Activated CD4-positive, alpha-beta T cell treated with anti-CD3 and anti-CD28 coated beads, Interleukin-2, amount 50 U/mL, for 24 hours (primary cell): ENCODE measurements at places on chromosomes 2 and 18.

GRCh38 chr2:18614041-18614440, 24.7 kb upstream of the NT5C1B start:
- DNase-seq: no peak

DNA sequence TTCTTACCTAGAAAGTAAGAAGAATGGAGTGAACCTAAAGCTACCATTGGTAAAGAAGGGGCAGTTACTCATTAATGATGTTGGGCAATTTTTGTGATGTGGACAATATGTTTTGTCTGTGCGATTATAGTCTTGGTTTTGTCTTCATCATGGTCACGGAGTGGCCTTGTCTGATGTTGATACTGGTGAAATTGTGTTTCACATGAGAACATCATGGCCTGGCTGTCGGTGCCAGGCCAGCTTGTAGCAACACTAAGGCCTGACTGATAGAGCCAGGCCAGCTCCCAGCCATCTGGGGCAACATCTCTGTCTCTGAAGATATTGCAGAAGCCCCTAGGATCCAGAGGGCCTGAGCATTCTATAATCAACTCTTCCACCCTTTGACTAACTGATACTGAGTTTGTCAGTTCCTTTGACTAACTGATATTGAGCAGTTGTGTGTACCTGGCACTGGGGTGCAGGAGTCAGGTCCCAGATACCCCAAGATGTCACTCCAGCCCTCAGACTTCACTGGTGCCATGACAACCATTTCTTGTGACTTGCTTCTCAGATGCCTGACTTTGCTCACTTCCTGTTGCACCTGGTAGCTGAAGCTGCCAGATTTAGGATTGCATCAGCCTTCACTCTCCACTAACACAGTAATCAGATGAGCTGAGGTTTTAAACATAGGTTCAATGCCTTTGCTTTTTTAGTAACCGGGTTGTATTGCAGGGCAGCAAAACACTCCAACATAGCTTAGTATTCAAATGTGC, 62.5 kb downstream of the RPIA start:
- no peak for DNase-seq

- no peak for DNase-seq
Measured at GRCh38 chr2:196737046-196737445, 62.4 kb downstream of the GTF3C3 start.

DNA sequence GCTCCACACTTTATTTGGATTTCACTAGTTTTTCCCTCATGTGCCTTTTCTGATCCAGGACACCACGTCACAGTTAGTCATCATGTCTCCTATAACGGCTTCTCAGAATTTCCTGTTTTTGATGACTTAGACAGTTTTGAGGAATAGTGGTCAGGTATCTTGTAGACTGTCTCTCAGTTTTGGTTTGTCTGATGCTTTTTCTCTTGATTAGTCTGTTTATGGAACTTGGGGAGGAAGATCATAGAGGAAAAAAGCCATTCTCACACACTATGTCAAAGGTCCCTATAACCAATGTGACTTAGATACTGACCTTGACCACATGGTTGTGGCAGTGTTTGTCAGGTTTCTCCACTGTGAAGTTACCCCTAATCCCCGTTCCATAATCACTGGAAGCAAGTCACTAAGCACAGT, 89.0 kb downstream of the RAPH1 start:
- DNase-seq: no peak

DNA sequence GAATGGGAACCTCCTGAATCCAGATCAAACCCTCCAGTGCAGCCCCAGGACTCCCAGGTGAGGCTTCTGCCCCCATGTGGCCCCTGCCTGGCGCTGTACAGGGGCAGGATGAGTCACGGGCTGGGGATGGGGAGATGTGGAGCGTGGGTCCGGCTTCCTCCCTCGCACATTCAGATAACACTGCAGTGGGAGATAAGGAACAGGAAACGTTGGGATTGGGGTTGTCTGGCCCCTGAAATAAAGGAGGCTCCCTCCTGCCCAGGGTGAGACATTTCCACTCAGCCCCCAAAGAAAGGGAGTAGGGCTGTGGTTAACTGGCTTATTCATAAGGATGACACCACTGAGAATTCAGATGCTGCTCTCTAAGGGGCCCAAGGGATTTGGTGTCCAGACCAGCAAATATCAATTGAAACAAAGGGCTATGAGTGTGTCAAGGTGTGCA, 30.7 kb downstream of the IGFBP5 start:
- no peak for DNase-seq

DNA sequence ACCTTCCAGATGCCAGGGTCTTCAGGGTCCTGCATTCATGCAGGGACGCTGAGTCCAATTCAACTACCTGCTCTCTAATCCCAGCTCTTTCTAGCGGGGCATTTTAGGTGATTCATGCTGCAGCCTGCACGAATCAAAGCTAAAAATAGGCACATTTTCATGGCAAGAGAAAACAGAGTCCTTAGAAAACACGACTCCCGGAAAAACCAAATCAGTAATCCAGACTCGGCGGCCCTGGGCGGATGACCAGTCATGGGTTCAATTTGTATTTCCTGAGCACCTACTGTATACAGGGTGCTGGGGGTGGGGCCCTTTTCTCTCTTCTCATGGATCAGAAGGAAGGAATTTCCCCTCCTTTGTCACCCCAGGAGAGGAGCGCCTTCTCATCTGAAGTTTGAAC, 64.4 kb downstream of the LONRF2 start:
- DNase-seq: no peak

- DNase-seq: no peak
Measured at GRCh38 chr2:222214885-222215284, 83.9 kb downstream of the PAX3 start.

DNA sequence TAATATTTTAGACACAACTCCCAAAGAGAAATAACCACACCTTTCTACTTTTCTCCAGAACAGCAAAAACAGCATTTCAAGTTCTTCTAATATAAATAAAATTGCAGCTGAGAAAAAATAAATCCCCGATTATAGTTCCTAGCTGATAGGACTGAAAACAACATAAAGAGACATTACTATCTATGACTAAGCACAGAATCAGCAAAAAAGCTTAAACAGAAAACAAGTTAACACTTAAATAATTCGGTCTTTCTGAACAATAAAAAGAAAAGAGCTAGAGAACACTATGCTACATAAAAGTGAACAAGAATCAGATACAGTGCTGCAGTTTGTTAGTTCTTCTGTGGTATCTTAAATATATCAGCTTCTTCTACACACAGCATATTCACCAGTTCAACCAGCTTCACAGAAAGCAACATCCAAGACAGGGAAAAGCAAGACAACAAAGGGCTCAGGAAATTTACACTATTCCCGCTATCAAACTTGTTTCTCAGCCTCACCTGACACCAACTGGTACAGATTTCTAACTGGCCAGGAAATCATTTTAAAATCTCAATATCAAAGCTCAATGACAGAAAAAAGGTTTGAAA, 28.6 kb downstream of the FEZ2 start:
- no peak for DNase-seq

DNA sequence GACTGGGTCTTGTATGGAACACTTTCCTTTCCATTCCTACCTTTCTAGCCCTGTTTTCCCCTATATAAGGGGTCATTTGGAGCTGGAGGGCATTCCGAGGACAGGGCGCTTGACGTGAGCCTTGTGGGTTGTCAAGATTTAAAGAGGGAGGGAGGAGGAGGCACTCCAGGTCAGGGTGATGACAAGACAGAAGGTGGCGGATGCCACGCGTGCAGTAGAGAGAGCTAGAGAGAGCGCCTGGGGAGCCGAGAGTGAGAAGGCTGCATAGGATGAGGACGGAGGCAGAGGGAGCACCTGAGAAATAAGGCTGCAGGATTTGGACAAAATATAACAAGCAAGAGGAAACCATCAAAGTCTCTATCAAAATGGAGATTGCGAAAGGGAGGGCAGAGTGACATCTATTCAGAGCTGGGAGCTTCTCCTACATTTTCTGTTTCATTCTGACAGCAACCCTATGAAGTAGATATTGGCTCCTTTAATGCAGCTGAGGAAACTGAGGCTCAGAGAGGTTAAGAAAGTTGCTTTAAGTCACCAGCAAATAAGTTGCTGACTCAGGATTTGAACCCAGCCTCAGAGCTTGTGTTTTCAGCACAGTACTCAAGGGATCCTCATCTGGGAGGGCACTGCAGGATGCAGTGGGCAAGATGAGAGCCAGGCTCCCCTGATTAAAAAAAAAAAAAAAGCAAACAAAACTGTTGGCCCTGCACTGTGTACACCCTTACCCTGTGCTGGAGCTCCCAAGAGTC, 124.2 kb downstream of the MRO start:
- no peak for DNase-seq

- peak; percentile 10 for DNase-seq
Measured at GRCh38 chr2:88626171-88627054, 851 bp downstream of the EIF2AK3 start.

GRCh38 chr2:96729748-96730147, 10.1 kb downstream of the LMAN2L start:
- no peak for DNase-seq

GRCh38 chr2:25980951-25981350, 1.3 kb downstream of the KIF3C start:
- no peak for DNase-seq

DNA sequence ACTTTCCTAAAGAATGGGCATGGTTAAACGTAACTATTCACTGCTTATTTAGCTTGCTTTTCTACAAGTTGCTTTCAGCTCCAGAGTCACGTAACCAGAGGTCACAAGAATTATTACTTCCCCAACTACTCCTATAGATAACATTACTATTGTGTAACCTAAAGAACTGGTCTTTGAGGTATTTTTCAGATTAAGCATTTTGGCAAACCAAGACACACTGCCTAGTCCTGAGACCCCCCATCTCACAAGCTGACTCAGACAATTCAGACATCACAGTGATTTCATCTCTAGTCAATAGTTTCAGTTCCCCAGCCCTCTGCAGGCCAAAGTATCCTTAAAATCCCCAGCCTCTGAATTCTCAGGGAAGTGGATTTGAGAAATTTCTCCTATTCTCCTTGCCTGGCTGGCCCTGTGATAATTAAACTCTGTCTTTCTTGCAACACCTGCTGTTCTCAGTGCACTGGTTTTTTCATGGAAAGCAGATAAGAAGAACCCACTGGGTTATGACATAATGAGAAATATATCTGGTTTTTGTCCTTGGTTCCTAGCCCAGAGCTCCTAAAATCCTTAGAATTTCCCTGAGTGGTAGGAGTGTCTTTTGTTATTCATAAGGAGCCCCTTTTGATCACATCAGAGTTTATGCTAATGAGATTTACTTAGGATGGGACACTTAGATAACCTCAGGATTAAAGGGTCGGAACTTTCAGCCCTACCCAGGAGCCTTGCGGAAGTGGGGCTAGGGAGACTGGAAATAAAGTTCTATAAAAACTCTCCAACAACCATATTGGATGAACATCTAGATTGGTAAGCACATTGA, 1310.8 kb upstream of the CHAC2 start:
- no peak for DNase-seq
